ENCODE measurements at places on chromosomes 13 and 19.

DNA sequence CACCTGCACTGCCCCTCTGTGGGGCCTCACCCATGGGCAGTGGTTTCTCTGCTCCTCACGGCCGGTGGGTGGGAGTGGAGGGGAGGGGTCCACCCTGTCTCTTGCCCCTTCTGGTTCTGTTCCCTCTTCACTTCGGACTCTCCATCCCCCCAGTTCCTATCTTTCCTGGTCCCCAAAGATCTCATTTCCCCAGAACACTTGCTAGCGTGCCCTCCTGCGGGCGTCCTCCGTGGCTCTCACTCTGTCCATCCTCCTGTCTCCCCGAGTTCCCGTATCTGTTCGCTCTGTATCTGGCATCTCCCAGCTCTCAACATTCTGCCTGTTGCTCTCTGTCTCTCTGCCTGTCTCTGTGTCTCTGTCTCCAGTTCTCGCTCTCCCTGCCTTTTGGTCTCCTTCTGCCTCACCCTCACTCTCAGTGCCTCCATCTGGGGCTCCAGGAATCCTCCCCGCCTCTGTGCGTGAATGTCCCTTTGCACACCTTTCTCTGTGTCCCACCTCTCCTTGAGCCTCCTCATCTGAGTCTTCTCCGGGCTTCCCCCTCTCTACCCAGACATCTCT is 363 bp downstream of the SPIB start:
- no peak overlapping the region for H3K27ac ChIP-seq
- peaks cover 7% of the 10 kb centered on the region for H3K36me3 ChIP-seq
- H3K27me3 ChIP-seq = no peaks in the 10 kb centered on the region

DNA sequence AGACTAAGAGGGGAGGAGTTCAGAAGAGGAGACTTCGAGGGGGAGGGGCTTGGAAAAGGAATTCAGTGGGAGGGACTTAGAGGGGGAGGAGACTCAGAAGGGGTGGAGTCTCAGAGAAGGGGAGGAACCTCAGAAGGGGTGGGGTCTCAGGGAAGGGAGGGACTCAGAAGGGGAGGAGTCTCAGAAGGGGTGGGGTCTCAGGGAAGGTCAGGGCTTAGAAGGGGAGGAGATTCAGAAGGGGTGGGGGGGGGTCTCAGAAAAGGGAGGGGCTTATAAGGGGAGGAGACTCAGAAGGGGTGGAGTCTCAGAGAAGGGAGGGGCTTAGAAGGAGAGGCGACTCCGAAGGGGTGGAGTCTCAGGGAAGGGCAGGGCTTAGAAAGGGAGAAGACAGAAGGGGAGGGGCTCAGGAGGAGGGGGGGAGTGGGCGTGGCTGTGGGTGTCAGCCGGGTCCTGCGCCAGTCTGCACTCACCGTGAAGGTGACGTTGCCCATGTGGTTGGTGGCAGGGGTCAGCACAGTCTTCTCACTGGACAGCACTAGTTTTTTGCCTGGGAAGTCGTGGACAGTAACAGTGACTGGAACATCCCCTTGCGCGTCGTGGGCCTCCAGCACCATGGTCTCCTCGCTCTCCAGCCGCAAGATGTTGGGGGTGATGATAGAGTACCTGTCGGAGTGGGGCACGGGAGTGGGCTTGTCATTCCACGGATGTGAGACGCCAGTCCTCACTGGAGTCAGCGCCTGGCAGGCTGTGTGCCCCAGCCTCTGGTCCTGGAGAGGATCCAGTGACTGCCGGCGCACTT is 1.5 kb downstream of the C3 start:
- peaks cover 16% of the 10 kb centered on the region for H3K4me1 ChIP-seq
- no peak overlapping the region for H3K4me3 ChIP-seq
- no peaks in the 10 kb centered on the region for H3K36me3 ChIP-seq
- H3K27ac ChIP-seq = no peak overlapping the region

DNA sequence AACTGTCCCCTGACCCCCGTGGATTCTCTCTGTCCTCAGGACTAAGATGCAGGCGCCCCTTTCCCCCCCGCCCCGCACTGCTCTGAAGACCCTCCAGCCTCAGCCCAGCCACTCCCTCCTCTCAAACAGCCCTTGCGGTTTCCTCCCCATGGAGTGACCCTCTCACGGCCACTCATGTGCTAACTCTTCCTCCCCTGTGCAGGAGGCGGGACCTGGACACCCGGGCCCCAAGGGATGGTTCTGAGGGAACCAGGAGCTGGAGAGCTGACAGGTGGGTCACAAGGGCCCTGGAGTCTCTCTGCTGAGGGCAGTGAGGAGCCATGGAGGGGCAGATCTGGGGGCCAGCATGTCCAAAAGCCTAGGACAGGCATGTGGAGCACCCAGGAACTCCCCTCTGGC is 1.9 kb downstream of the ISOC2 start:
- peaks cover 39% of the 10 kb centered on the region for H3K4me1 ChIP-seq
- no peak for DNase-seq
- H3K36me3 ChIP-seq = peaks cover 12% of the 10 kb centered on the region
- H3K27me3 ChIP-seq = peaks cover 5% of the 10 kb centered on the region

GRCh38 chr19:8681345-8682029 is 17.1 kb downstream of the ACTL9 start:
- peaks cover 23% of the 10 kb centered on the region for H3K36me3 ChIP-seq
- no peaks in the 10 kb centered on the region for H3K4me1 ChIP-seq
- peaks cover 8% of the 10 kb centered on the region for H3K27me3 ChIP-seq
- H3K27ac ChIP-seq = no peak overlapping the region
- no peak for DNase-seq
- H3K4me3 ChIP-seq = no peak overlapping the region

DNA sequence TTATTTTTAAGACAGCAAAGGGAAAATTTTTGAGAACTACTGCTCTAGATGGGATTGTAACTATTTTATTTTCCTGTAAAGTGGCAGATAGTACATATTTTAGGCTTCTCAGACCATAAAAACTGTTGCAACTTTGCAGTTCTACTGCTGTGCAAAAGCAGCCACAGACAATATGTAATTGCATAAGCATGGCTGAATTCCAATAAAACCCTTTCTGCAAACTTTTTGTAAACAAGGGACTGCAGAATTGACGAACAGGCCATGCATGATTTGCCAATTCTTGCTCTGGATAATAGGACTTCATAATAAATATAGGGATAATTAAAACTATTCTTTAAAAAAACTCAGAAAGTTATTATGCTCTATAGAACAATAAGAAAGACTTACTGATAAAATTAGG is 149.1 kb downstream of the SLITRK5 start:
- no peak overlapping the region for H3K4me3 ChIP-seq
- no peaks in the 10 kb centered on the region for H3K27me3 ChIP-seq
- no peaks in the 10 kb centered on the region for H3K36me3 ChIP-seq
- no peak overlapping the region for H3K27ac ChIP-seq

DNA sequence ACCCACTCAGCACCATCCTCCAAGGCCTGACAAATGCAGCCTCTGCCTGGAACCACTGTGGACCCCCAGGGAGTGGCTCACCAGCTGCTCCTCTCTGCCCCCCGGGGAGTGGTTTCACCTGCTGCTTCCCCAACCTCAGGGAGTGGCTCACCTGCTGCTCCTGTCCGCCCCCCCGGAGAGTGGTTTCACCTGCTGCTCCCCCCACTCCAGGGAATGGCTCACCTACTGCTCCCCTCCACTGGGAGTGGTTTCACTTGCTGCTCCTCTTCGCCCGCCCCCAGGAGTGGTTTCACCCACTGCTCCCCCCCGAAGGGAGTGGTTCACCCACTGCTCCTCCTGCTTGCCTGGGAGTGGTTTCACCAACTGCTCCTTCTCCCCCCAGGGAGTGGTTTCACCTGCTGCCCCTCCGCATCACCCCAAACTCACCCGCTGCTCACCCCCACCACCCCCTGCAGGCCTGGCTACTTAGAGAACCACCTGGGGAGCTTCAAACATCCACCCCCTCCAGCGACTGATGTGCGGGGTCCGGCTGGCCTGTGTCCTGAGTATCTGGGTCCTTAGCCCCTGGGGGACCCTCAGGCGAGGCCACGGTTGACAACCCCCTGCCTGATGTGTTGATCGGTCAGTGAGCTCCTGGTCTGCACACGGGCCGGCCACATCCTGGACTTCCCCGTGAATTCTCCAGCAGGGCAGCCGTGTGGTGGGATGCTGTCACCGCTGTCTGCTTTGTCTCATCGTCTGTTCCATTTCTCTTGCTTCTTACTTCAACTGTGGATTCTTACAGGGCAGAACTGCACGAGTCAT is 14.6 kb upstream of the TMEM255B start:
- H3K36me3 ChIP-seq = no peaks in the 10 kb centered on the region
- H3K27ac ChIP-seq = no peak overlapping the region
- no peak overlapping the region for H3K4me3 ChIP-seq
- H3K4me1 ChIP-seq = peaks cover 8% of the 10 kb centered on the region
